Pericardium fibroblast (primary cell): ENCODE measurements at places on chromosomes 1 and 21. TPM values are rescaled to one million over a fixed set of nuclear protein-coding genes. Genes with fewer than 3 reads are reported as not detected.

CHRNB2 gene
- under 0.01 and 0.12 TPM in 2 replicates for total RNA-seq

S100A2 gene
- not detected in 2 replicates for total RNA-seq

IFI44 gene
- total RNA-seq = 0.58 and 6.6 TPM in 2 replicates

ATXN7L2 gene
- 5.8 and 6.2 TPM in 2 replicates for total RNA-seq

E2F2 gene
- under 0.01 and 0.12 TPM in 2 replicates for total RNA-seq

PMF1 gene
- 42.0 and 46.9 TPM in 2 replicates for total RNA-seq

S100PBP gene
- total RNA-seq = 17.0 and 20.4 TPM in 2 replicates

LRRC42 gene
- total RNA-seq = 28.4 and 30.0 TPM in 2 replicates

GJA4 gene
- total RNA-seq = 0.12 and 0.34 TPM in 2 replicates

OR2G6 gene
- total RNA-seq = not detected in 2 replicates

CEP170 gene
- 41.5 and 51.9 TPM in 2 replicates for total RNA-seq

GNG4 gene
- total RNA-seq = 0.09 and 0.58 TPM in 2 replicates

PACC1 gene
- 3.1 and 5.1 TPM in 2 replicates for total RNA-seq

PLA2G2D gene
- total RNA-seq = not detected in 2 replicates

TFF1 gene
- not detected in 2 replicates for total RNA-seq

DCAF8 gene
- total RNA-seq = 48.1 and 54.1 TPM in 2 replicates

CD247 gene
- total RNA-seq = not detected in 2 replicates
